ENCODE measurements at places on chromosomes 5 and 9.
A peak's percentile ranks its signal among the peaks of the same experiment; 100 is the strongest.

DNA sequence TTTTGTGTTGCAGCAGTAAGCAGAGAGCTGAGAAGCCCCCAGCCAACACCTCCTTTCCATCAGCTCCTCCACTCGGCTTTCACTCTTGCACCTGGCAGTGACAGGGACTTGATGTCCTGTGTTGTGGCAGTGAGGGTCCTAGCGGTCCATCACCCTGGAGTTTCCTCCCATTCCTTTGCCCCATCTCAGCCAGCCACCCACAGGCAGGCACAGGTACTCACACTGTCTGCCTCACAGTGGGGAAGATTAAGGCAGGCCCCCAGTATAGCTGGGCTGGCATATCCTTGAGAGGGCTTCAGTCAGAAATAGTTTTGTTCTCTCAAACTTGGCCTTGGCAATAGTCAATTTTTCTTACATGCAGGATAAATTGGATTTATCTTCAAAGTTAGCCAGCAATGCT lies 362.7 kb downstream of the GADD45G start:
- DNase-seq: no peak

GRCh38 chr5:90803381-90803780 lies 244.8 kb downstream of the ADGRV1 start:
- no peak for DNase-seq

- peak; percentile 73 for DNase-seq
Observed at GRCh38 chr9:93682155-93682968, 106.0 kb downstream of the PHF2 start.

DNA sequence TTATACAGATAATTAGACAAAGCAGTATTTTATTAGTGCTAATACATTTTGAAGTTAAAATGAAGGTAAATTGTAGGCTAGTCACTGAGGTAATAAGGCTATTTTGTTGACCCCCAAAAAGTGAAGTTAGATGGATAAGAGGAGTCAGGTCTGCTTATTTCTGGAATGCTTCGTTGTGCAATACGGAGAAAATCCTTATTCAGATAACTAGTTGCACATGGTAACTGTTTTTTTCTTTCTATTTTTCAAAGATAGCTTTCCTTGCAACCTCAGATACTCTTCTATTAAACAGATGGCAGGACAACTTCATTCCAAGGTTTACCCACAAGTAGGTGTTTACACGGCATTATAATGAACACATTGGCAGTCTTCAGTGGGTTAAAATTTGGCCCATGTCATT lies 101.1 kb downstream of the TMEM174 start:
- no peak for DNase-seq

DNA sequence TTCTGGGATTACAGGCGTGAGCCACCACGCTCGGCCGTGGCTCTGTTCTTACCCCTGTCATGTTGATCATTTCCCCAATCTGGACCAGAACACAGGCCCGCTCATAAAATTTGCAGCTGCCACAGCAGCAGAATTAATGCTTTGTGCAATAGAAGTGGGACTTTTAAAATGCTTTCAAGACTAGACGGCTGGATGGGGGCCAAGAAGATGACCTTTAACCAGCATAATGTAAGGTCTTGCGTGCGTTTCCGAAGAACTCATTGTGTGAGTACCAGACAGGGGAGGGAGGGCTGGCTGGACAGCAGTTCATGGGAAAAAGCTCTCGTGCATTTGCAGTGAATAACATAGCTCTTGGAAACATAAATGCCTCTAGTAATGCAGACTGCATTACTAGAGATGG lies 3.5 kb upstream of the WDR38 start:
- no peak for DNase-seq

DNA sequence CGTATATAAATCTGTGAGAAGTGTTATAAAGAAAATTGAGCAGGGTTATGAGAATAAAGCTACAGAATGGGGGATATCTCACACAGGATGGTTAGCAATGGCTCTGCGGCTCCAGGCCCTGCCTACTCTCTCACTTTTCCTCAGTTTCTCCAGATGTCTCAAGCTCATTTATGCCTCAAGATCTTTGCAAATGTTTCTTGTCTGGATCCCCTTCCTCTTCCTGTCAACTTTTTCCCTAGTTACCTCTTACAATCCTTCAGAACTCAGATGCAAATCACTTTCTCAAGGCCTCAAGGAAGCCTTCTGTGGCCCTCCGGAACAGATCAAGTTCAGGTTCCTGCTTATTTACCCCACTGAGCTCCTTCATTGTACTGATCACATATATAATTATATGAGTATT lies 386.4 kb downstream of the RAB3C start:
- DNase-seq: no peak

DNA sequence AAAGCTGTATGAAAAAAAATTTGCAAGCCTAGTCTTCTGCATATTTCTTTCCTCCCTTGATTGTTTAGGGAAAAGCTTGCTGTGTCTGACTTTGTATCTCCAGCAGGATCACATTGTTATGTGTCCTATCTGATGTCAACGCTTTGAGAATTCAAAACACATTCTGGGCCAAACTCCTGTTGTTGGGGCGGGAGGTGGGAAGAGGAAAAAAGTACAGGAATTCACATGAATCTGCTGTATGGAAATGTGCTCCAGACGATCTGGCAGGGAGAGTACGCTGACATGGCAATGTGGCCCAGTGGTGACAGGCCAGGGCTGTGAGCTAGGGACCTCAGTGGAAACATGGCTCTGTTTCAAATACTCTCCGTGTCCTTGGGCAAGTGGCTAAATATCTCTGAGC lies 87.4 kb upstream of the GNA14 start:
- no peak for DNase-seq

DNA sequence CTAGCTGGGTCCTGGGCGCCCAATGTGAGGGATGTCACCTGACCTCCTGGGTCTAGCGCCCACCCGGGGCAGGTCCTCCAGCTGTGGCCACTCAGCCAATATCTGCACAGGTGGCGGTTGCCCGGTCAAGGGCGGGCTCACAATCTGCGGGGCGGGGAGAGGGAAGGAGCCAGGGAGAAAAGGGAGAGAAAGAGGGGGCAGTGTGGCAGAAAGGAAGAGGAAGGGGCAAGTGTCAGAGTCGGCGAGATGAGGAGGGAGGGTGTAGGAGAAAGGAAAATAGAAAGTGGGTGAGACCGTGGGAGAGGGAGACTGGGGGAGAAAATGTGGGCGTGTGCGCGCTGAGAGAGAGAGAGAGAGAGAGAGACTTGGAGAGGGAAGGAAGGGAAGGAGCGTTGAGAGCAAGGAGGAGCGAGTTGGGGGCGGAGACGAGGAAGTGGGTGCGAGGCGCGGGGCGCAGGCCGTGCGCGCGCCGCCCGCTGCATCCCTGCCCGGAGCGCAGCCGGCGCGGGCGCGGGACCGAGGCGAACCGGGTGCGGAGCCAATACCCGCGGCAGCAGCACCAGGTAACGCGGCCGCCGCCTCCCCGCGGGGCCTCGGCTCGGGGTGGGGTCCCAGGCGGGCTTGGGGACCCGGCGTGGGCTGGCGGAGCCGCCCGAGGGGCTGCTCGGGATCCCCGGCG lies at the start of gene HRH2:
HRH2 (plus strand) TSS at position 479 of the 679 bp plus-strand sequence. CDS start 25,163 bp downstream, outside the sequence.
- peak; percentile 63 for DNase-seq

DNA sequence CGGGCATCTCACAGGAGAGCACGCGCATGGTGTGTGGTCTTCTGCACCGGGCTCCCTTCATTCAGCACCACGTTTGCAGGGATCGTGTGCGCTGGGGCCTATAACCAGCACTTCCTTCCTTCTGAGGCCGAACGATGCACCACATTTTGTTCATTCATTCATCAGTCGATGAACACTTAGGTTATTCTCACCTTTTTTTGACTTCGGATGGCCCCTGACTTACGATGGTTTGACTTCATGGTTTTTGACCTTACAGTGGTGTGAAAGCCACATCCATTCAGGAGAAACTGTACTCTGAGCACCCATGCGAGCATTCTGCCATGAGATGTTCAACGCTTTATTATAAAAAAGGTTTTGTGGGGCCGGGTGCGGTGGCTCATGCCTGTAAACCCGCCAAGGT lies 27.5 kb downstream of the TSPAN17 start:
- DNase-seq: no peak

DNA sequence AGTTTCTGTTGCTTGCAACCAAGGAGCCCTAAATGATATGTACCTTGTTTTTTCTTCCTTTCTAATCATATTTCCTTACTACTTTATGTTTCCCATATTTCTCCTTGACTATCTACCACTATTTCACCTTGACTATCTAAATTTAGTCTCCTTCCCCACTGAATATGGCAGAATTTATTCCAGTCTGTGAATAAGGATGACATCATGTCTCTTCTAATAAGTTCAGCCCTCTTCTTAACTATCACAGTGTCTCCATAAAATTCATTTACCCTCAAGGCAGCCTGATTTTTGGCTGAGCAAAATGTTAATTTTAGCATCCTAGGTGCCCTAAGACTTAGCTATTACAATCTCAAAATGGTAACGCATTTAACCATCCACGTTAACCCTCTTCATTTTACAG lies 99.5 kb upstream of the EQTN start:
- DNase-seq: no peak

GRCh38 chr9:105238302-105238701 lies 6.1 kb upstream of the SLC44A1 start:
- no peak for DNase-seq

- DNase-seq: no peak
Observed at GRCh38 chr9:23779220-23779619, 46.8 kb downstream of the ELAVL2 start.

DNA sequence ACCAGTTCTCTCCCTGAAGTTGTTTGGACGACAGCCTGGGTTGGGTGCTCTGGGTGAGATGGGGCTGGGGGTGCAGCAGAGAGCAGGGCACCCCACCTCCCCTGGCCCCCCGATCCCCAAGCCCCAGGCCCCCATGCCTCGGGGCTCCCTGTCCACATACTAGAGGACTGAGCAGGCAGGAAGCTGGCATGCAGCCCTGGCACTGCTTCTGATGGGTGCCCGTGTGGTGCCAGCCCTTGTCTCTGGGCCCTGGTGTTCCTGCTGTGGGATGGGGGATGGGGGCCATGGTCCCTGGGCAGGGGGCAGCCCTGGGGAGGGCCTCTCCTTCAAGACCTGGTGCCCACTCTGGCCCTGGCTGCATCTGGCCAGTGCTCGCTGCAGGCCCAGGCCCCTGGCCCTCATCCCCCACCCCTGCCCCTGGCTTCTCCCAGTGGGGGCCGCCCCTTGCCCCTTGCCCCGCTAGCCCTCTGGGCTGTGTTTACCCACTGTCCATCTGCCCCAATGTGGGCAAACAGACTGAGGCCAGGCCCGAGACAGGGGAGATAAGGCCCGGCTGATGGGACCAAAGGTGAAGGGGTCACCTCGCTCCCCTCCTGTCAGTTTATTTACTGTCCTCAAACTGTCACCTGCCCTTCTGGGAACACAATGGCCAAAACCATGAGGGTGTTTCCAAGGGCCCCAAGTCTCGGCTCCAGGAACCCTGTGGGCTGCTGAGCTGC lies 67.3 kb upstream of the RXRA start:
- DNase-seq: no peak

DNA sequence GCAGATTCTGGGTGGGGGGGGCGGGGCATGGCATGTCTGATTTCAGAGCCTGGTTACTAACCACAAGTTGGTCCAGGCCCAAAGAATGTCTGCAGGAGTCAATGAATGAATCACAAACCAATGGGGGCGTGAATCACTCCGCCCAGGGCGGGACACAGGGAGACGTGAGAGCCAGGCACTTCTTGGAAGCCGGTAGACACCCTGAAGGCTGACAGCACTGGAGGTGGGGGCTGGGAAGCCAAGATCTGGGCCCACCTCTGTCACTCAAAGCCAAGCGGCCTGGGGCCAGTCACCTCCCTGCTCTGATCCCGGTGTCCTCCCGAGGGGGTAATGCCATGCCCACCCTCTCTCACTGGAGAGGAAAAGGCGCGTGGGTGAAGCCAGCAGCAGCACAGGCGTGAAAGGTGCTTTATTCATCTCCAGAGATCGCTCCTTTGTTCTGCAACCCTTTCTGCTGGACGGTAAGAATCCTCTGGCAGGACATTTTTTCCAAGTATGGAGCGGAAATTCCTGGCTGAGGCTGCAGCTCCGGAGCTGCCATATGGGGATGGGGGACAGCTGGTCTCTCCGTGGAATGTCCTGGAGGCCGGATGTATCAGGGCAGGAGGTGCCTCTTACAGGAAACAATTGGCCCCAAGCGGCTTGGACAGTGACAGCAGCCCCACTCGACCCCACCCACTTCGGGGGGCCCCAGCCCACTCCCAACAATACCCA lies 85.0 kb downstream of the STK10 start:
- no peak for DNase-seq

DNA sequence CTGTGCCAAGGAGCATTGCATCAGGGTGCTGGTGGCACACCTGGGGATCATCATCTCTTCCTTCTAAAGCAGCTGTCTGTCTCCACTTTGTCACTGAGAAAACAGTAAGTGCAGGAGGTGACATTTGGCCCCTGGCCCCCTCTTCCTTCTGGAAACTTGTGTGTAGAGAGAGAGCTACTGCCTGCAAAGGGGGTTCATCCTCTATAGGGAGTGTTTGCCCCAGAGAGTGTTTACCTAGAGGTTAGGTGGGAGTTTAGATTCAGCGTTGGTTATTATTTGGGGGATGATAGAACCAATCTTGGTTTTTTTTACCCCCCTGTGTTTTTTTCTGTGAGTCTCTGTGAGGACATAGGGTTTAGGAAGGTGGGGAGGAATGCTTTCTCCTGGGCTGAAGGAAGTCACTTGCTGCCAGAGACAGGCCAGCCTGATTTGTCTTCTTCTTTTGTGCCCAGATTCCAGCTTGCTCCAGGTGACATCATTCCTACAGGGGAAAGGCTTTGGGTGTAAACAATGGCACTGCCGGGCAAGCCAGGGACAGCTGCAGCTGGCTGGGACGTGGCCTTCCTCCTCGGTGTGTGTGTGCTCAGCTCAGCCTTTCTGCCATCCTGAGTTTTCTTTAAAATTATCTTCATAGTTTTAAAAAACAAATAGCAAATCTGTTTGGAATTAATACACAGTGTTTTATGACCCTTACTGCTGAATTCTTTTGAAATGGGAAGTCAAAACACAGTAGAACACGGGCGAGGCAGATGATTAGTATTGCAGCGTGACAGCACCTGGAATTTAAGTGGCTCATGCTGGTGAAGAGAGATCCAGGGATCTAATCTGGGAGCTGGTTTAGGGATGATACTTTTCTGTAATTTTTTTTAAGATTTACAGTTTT lies 24.5 kb downstream of the PRRC2B start:
- no peak for DNase-seq

DNA sequence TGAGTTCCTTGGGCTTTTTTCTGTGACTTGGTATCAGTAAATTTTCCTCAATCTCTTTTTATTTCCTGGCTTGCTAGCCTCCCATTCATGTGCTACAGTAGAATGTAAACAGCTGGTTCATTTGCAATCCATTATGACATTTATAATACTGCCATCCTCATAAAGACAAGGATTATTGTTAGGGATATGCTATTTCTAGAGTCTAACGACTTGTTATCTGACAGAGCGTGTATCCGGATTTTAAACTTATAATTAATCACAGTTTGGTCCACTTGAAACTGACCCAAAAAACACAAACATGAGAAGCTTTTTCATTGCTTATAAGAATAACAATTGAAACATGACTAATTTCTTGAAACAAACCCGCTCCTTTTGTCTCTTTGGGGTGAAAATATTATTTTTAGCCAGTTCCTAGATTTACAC lies 585.8 kb downstream of the TLE4 start:
- no peak for DNase-seq
